Inflammatory macrophage treated with lipopolysaccharide for 4 hours (primary cell): ENCODE measurements at places on chromosomes 12 and 14.

GRCh38 chr12:118370601-118371000 lies 2.1 kb downstream of the TAOK3 start:
- DNase-seq = no peak

DNA sequence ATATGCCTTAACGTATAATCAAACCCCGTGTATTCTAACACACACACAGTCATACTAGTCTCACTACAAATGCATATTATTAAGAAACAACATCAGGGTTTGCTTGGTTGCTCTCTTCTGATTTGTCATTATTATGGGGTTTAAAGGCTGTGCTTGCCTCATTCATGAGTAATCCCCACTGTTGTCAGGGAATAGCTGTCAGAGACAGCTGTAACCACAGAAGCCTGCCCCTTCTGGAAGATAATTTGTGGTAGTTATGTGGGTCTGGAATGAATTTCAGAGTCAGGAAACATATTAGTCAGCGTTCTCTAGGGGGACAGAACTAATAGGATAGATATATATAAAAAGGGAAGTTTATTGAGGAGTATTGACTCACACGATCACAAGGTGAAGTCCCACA lies 456.9 kb upstream of the TMEM132C start:
- DNase-seq = peak; percentile 77

GRCh38 chr12:132437943-132438700 lies 51.8 kb upstream of the FBRSL1 start:
- DNase-seq = no peak

- peak; percentile 6 for DNase-seq
These were observed 37.8 kb downstream of the PAH start for GRCh38 chr12:102879144-102879763.

DNA sequence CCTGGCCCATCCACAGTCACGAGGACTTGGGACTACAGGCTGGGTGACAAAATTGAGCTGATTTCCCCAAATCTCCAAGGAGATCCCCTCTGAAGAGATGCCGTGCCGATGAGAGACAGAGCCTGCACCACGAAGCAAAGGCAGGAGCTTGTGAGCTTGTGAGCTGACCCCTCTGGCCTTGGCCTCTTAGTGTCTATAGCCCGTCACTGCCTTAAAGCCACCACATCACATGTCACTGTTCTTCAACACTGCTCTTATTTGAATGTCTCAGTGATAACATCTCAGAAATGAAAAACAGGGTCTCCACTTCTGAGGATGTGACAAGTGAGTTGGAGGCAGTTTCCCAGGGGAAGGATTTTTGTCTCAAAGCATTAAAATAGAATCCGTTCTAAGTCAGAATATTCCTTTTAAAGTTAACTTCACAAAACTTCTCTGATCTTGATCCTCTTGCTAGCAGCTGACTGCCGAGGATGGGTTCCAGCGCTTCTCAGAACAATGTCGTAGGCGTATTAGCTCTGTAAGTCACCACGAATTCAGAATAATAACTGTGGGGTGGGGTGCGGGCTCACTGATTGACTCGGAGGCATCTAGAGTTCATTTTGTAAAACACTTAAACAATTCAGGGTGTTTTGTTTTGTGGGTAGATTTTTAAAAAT lies 37.5 kb downstream of the CHST11 start:
- DNase-seq = peak; percentile 20

- peak; percentile 87 for DNase-seq
These were observed at the start of gene GNG2 for GRCh38 chr14:51860164-51860824. TSS of gene GNG2 (plus strand) at chr14:51860612. CDS start at chr14:51950679, 90,067 bp downstream.

GRCh38 chr14:70094631-70095030 lies 94.1 kb downstream of the SLC8A3 start:
- DNase-seq = no peak

- peak; percentile 97 for DNase-seq
These were observed 8.2 kb downstream of the PDE6H start for GRCh38 chr12:14981049-14981448.

DNA sequence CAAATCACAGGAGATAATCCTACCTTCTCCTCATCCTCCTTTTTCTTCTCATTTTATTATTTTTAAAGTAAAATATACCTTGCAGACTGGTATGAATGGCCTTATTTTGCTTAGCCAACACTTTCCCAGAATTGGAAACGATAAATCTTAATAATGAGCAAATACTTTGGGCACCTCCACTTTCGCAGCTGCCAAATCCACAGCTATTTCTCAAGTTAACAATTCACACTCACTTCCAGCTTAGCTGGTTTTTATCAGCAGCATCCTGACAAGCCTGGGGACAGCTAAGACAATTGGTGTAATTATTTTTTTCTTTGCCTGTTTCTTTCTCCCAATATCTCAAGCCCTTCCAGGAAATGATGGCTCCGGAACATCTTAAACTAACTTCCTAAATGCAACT lies 867.5 kb upstream of the TMEM132C start:
- no peak for DNase-seq

DNA sequence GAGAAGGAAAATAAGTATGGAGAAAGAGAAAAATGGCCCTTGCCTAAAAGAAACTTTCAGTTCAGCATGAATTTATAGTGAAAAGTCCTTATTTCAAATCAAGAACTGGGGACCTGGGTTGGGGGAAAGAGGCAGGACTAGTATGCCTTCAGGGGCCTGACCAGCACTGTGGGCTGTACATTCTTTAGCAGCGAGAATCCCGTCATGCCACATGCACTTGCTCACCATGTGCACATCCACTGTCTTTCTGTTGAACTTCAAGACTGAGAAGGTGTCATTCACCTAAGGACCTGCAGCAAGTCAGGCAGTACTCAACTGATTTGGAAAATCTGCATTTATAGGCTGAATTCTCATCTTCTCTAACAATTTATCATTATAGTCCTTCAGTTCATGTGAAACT lies 50.2 kb downstream of the RAB35 start:
- DNase-seq = no peak

DNA sequence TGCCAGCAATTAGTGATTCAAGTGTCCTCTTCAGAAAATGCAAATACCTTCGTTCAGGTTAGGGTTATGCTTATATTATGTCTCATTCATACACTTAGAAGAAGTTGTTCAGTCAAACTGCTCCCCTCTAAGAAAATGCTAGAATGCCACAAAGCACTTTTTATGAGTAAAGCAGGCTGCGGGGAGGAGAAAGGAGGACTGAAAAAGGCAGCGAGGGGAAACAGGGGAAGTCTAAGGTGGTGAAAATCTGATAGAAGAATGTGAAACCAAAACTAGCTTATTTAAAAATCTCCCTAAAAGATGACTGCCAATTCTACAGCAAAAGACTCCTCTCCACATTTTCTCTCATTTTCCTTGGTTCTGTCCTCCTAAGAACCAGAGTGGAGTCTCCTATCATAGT lies 70.1 kb downstream of the PRKD1 start:
- DNase-seq = peak; percentile 1
